ENCODE measurements at places on chromosomes 11 and 22.

DNA sequence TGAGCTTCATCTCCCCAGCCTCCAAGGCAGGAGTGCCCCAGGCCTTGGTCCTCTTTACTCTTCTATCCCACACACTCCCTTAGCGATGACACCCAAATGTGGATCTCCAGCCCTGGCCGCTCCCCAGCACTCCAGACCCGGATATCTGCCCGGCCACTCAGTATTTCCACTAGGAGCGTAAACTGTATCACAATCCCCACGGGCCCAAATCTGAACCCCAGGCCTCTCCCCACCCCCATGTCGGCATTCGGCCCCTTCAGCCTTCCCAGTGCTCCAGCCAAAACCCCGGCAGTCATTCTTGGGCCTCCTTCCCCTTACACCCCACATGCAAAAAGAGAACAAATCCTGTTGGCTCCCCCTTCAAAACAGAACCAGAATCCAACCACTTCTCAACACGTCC is 20.8 kb downstream of the WNT11 start:
- no peak for DNase-seq

DNA sequence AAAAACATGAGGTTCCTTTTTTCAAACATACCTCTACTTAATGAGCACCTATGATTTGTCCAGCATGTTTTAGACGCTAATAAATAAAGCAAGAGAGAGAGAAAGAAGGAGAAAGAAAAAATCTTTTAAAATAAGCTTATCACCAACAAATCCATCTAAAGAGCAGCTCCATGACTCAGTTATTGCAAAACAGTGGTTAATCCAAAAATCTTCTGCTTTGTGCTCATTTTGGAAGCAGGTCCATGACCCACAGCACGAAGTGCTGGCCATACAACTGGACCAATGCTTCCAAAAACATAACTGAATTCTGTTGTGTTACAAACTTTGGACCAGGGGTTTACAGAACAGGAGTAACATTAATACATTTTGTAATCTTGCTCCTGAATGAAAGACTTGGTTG is 696.6 kb downstream of the KCNA4 start:
- DNase-seq, result no peak

- no peak for DNase-seq
Measured at GRCh38 chr11:109929308-109929707, 163.9 kb upstream of the ZC3H12C start.

DNA sequence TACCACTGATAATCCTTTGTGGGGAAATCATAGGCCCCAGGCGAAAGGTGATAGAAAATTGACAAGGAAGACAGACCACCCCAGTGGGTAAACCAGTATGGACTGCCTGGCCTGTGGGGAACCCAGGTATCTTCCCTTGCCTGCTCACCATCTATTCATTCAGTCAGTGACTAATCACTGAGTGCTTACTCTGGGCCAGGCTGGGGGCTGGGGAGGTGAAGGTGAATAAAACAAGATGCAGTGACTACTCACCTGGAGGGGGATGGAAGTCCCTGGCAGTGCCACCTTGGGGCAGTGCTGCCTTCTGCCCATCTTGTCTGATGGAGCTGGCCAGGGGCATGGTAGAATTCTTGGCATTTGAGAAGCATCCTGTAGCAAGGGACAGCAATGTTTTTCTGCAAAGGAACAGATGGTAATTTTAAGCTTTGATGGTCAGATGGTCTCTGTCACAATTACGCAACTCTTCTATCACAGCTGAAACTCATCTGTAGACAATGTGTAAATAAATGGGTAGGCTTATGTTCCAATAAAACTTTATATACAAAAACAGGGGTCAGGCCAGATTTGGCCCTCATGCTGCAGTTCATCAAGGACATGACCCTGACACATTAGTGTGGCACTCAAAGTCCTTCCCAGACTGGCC is 4.6 kb downstream of the ISX start:
- DNase-seq, result no peak

GRCh38 chr11:108787105-108787504 is 122.2 kb downstream of the DDX10 start:
- no peak for DNase-seq

- no peak for DNase-seq
Measured at GRCh38 chr22:21448627-21449416, 18.4 kb upstream of the TMEM191C start.

- no peak for DNase-seq
Measured at GRCh38 chr11:78742430-78742829, 167.8 kb upstream of the NARS2 start.

- no peak for DNase-seq
Measured at GRCh38 chr11:86499723-86500129, 125.0 kb downstream of the CCDC81 start.

DNA sequence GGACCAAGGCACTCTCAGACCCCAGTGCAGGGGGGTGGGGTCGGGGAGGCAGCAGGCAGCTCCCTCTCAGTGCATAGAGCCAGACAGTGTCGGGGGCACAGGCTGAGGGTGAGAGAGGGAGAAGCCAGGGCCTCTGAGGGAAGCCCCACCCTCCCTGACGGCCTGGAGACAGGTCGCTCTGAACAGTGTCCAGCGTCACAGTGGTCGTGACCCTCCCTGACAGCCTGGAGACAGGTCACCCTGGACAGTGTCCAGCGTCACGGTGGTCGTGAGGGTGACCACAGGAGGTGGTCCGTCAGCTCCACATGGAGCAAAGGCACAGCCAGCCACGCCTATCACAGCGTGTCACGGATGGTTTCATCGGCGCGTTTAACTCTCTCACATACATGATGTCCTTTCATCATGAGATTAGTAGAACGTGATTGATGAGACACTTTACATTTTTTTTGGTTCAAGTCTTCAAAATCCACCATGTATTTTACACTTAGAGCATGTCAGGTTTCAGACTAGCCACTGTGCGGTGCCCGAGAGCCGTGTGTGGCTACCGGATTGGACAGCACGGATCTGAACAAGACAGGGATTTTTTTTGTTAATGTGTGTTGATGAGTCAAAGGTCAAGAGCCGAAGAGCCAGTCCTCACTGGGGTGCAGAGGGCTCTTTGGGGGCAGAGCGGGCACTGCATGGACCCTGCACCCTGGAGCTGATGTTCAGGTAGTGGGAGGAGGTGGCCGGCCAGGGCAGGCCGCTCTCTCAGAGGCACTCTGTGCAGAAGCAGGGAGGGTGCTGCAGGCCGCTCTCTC is 23.9 kb upstream of the PANX2 start:
- DNase-seq, result no peak

GRCh38 chr22:39942439-39943230 is 17.6 kb upstream of the TMA7B start:
- no peak for DNase-seq

- DNase-seq, result no peak
Measured at GRCh38 chr11:1083621-1084551, 9.2 kb downstream of the MUC2 start.

DNA sequence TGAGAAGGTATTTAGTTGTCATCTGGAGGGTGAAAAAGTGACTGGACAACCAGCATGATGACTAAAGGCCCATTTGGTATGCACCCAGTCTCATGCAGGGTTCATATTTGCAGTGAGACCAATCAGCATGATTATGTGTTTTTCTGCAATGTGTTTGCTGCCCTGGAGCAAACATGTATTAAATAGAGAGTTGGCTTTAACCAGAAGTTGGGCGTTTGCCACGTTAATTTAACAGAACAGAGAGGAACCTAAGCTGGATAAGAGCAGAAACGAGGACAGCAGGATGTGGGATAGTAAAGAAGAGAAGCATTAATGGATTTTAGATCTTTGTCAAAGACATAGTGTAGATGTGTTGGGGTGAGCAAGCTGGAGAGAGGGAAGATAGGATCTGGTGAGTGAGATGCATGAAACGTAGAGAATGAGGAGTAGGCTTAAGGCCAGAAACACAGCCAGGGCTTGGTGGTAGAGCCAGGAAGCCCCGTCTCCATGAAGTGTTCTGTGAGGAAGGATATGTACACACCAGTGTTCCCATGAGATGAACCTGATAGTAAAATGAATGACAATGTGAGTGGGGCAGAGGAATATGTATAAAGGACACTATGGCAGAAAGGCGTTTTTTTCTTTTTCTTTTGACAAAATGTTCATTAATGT is 164.0 kb upstream of the PDGFD start:
- DNase-seq, result no peak

DNA sequence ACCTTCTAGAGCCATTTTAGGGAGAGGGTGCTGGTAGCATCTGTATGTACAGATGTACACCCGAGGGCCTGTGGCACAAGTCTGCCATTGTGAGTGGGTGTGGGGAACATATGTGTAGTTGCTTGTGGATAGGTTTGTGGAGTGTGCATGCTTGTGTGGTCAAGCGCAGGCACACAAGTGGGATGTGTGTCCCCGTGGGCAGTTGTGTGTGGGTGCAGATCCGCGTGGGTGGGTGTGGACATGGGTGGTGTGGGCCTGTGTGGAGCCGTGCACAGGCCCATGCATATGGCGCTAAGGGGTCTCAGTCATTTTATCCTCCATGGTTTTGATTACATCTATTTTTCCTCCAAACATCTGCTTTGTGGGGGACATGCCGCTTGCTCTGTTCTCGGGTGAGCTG is 28.8 kb downstream of the ALX4 start:
- no peak for DNase-seq

GRCh38 chr22:33539902-33540751 is 380.1 kb downstream of the LARGE1 start:
- DNase-seq, result no peak

- DNase-seq, result no peak
Measured at GRCh38 chr11:19905280-19905853, 192.7 kb downstream of the NAV2 start.

DNA sequence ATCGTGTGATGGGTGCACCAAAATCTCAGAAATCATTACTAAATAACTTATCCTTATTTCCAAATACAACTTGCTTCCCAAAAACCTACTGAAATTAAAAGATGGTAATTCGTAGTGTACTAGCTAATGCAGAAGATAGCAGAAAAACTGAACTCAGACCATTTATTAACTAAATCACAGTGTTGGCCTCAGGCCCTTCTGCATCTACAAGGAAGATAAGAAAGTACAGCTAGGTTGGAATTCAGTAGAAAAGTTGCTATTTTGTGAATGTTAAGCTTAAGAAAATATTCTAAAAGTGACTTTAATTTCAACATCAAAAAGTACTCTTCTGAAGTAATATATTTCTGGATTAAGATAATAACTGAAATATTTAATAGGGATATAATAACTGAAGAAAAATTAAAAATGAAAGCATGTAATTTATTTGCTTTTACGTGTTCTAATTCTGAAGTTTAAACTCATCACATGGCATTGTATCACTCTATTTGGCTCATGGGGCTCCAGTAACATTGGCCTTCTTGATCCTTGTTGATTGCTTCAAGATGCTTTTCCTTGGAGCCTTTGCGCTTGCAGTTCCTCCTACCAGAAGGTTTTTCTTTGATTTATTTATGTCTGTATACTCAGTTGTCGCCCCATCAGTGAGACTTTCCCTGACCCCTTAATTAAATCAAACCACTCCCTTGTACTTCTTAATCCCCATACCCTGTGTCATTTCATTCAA is 847.9 kb upstream of the ANO3 start:
- DNase-seq, result no peak

GRCh38 chr11:105447936-105448702 is 161.8 kb upstream of the GRIA4 start:
- DNase-seq, result no peak

DNA sequence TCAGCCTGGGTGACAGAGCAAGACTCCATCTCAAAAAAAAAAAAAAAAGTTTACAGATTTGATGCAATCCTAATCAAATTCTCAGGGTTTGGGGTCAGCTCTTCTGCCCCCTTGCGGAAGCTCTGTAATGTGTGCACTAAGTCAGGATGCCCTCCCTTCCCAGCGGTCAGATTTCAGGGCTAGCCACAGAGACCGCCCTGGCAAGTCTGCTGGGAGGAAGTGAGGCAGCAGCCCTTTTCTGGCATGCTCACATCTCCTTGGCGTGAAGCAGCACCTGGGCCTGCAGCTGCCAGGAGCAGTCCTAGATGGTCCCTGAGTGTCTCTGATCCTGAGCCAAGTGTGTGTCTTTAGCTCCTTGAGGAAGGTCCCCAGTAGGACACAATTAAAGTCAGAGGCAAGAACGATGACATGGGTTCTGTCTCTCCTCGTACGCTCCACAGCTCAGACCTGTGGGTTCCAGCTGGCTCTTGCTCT is 10.9 kb upstream of the APOBEC3C start:
- peak; percentile 81 for DNase-seq

- peak; percentile 55 for DNase-seq
Measured at GRCh38 chr11:118572981-118573550, 857 bp downstream of the ARCN1 start.

GRCh38 chr22:36988075-36988832 is 31.0 kb downstream of the TST start:
- no peak for DNase-seq
